Natural killer cell treated with Interleukin-12 subunit alpha and Interleukin-12 subunit beta and Interleukin-15 and Interleukin-18, amount 100 ng/mL, for 72 hours (primary cell): ENCODE measurements at places on chromosomes 7 and 10. TPM values are rescaled to one million over a fixed set of nuclear protein-coding genes. Genes with fewer than 3 reads are reported as not detected.

GRCh38 chr7:86645225-86645608 lies 1.5 kb downstream of the GRM3 start:
- DNase-seq = no peak

GRCh38 chr10:18868919-18869318 lies 179.7 kb upstream of the MALRD1 start:
- no peak for DNase-seq

The RPEL1 gene
- total RNA-seq = not detected

The OLAH gene
- 1.2 TPM for total RNA-seq
